ENCODE measurements at places on chromosomes 2 and 18.

- no peak for DNase-seq
Observed at GRCh38 chr2:63977904-63978303, 41.3 kb downstream of the VPS54 start.

- peak; percentile 45 for DNase-seq
Observed at GRCh38 chr18:2570772-2571199, 519 bp downstream of the METTL4 start.

DNA sequence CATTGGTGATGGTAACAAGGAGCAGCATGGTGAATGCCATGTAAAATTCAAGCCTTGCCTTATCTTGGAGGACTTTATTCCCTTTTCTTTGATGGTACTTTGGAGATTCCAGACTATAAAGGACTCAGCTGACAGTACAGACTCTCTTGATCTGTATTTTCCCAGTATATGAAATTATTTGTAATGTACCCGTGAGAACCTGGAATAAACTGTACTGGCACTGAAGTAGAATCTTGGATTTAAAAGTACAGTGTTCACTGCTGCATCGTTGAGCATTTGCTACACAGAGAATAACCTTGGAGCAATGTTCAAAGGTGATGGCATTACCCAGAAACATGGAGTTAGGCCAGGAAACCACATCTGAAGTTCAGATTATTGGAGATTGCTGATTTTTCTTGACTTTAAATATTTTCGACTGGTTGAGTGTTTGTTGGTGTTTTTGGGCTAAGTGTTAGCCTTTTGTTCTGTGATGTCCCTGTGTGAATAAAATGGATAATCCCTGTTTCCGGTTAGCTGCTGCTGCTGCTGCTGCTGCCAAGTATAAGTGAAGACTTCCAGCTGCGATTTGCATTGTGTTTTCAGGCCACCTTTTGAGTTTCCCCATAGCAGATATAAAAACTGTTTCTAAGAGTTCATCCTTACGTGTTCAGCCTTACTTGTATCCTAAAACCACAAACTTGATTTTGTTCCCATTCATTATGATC, 122.0 kb downstream of the SPTBN1 start:
- DNase-seq = no peak

- no peak for DNase-seq
Observed at GRCh38 chr2:45640576-45640975, 10.9 kb upstream of the PRKCE start.

GRCh38 chr2:139828011-139828410, 1047.8 kb upstream of the NXPH2 start:
- no peak for DNase-seq

DNA sequence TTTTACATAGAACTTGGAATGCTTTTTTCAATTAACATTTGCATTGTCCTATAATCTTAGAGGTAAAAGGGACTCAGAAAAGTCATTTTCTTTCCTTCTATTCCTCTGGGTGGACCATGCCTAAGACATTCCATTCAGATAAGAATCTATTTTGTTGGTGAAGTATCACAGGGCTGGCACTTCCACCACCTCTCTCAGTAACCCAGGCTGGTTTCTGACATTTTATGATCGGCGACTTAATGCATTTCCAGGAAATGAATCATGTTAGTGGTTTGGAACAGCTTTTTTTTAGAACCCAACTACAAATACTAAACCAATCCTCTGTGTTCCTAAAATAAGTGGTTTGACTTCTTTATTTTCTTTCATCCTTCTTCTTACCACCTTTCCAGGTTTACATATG, 27.0 kb downstream of the GAD1 start:
- DNase-seq = no peak

GRCh38 chr18:42778024-42778423, 337.5 kb downstream of the RIT2 start:
- DNase-seq = no peak

Measured in NCI-H460 (cell line).